ENCODE measurements at places on chromosomes 2 and 18.

DNA sequence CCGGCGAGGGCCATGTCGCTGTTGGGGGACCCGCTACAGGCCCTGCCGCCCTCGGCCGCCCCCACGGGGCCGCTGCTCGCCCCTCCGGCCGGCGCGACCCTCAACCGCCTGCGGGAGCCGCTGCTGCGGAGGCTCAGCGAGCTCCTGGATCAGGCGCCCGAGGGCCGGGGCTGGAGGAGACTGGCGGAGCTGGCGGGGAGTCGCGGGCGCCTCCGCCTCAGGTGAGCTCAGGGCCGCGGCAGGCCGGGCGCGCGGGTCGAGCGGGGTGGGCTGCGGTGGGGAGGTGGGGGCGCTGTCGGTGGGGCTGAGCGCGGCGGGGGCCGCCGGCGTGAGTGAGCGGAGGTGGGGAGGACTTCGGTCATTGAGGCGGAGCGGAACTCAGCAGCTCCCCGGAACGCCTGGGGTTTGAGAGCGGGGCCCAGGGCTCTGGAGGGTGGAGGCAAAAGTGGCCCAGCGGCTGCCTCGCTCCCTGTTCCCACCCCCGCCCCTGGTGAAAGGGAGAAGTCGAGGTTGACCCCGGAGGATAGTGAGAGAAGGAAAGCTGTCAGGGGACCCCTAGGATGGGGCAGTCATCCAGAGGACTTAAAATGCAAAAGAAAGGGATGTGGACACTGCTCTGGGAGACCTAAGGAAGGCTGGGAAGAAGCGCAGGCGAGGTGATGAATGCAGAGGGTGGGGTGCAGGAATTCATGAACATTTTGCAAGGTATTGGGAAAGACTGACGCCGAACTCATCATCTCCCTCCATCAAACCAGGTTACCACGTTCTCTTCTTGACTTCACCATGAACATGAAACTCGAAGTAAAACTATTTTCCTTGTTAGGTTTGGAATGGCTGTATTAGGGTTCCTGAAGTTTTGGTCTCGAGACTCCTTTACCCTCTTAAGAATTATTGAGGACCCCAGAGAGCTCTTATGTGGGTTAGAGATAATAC, 633 bp downstream of the MALT1 start:
- peak; percentile 72 for DNase-seq

GRCh38 chr2:126715111-126715510, 59.2 kb downstream of the GYPC start:
- DNase-seq = no peak

- DNase-seq = no peak
Observed at GRCh38 chr2:101752716-101753616, 55.5 kb downstream of the MAP4K4 start.

GRCh38 chr2:163011000-163011399, 172.4 kb upstream of the KCNH7 start:
- no peak for DNase-seq

DNA sequence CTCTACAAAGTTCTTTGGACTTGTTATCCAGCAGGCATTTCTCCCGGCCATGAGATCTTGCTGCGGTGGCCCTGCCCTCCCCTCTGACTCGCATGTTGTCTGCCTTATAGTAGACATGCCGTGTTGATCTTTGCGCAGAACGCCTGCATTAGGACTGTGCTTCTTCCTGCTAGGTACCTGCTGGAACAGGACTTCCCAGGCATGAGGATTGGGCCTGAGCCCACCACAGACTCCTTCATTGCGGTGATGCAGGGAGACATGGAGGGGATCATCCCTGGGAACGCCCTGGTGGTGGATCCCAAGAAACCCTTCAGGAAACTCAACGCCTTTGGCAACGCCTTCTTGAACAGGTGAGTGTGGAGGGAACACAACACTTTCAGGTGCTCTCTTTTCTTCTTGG, 10.1 kb downstream of the EHD3 start:
- no peak for DNase-seq

GRCh38 chr2:184597571-184597991, 748 bp upstream of the ZNF804A start:
- DNase-seq = no peak

DNA sequence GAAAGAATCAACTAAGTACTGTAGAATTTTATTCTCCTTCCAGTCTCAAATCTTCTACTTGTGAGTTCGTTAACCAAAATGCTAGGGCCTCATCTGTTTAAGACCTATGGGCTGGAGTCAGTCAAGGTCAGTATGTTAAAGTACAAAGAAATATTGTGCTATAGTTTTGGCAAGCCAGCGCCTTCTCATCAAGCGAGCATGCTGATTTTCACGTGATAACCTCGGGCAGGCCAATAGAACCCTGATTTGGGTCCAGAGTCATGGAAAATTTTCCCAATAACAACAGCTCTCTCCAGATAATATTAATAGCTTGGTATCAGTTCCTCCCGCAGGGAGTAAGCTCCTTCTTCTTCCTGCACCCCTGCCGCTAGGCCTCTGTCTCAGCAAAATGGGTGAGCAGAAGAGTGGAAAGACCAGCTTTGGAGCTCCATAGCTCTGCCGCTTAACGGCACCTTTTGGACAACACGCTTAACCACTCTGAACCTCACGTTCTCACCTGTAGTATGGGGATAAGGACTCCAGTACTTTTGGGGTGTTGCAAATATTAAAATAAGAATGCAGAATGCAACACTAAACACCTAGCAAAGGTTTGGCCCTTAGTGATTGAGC, 11.7 kb downstream of the CABLES1 start:
- no peak for DNase-seq

DNA sequence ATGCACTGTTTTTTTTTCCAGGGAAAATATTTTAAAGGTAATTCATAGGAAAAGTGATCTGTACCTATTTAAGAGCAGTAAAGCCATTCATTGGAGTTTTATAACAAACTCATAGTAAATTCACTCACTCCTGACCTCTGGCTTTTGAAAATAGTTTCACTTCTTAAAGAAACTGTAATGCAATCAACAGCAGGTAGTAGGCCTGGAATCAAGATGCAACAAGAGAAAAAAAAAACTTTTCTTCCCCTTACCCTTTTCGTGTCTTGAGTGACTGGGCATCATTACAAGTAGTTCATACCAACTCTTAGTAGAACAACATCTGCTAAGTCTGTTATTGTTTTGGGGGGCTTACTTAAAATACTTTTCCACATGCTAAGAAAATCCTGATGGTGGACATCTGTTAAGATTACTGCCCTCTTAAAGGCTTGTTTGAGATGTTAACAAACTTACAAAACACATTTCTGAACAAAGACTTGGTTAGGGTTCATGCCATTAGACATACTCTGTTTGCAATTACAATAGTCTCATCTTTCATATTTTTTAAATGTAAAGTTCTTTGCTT, 164.1 kb upstream of the FOSL2 start:
- DNase-seq = peak; percentile 6

Data from NAMALWA (cell line).